ENCODE measurements at places on chromosomes 16 and 17.

DNA sequence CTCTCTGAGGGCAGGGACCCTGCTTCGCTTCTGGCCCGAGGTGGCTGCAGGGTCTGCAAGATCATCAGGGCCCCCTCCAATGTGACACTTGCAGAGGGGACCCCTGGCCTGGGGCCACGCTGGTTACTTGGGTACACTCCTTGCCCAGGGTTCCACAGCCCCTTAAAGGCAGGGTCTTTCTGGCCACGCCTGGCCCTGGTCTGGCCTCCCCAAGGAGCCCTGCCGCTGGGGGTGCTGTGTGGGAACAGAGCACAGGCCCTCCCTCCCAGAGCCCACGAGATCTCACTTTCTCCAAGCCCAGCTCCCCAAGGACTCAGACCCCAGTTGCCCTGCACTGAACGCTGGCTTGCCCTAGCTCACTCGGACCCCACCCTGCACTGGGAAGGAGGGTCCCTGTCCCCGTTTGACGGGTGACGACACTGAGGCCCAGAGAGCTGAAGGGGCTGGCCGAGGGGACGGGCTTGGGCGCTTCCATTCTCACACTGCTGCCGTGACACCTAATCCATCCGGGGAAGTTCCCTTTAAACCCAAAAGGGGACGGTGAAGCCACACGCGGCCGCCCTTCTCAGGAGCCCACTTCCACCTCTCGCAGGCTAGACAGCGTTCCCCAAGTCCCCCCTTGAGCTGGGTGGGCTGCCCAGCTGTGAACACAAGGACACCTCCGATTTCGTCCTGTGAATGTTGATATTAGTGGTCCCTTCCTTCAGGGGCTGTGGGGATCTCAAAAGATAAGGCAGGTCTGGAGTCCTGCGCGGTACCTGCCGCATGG lies 26.9 kb upstream of the OSGIN1 start:
- DNase-seq, result no peak

DNA sequence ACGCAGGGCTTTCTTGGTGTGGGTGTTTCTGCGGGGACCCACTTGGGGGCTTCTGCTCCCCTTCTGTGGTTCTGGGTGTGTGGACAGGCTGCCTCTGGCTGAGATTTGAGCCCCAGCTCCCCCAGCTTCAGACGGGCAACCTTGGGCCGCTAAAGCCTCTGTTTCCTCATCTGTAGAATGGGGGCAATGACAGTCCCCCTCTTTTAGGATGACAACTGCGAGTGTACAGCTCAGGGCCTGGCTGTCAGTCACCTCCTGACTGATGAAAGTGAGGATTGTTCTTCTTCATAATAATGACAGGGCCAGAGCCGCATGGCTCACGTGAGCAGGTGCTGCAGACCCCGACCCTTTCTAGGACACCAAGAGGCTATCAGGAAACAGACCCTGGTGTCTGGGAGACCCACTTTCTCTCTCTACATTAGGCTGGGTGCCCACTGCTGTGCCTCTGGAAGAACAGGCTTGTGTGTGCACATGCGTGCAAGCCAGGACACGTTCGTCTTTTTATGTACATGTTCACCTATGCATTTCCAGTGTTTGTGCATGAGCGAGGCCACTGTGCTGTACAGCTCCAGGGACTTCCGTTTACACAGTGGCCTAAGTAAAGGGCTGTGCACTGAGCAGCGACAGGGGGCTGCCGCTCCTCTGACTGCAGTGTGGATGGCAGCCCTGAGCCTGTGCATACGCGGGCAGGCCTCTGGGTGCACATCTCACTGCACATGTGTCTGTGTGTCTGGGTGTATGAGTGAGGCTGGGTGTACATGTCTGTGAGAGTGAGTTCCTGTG lies 4.6 kb downstream of the SPNS3 start:
- no peak for DNase-seq

GRCh38 chr16:27500801-27501200 lies 48.9 kb downstream of the GTF3C1 start:
- no peak for DNase-seq

DNA sequence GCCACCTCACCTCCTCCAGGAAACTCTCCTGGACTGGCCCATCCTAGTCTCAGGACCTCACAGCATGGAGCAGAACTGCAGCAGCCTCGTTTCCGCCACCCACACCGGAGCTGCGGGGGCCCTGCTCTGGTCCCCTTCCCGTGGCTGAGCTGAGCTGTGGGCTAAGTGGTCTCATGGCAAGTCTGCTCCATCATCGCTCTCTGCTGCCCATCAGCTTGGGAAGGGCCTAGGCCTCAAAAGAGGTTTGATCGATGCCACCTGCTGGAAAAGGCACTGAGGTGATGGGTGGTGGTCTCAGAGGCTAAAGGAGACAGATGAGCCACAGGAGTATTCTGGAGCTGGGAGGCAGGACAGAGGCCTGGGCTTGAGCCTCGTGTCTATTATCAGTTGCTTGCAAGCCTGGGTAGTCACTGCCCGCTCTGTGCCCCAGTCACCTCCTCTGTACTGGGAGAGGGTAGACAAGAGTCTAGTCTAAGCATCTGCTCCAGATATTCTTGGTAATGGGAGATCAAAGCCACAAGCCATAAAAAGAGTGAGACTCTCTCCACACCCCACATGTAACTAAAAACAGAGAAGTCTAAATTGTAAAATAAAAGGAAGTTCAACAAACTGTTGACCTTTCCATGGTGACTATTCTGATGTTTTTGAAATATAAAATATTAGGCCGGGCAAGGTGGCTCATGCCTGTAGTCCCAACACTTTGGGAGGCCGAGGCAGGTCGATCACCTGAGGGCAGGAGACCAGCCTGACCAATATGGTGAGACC lies 1.6 kb downstream of the ITGAE start:
- no peak for DNase-seq

GRCh38 chr16:80417706-80418271 lies 123.0 kb upstream of the DYNLRB2 start:
- no peak for DNase-seq

DNA sequence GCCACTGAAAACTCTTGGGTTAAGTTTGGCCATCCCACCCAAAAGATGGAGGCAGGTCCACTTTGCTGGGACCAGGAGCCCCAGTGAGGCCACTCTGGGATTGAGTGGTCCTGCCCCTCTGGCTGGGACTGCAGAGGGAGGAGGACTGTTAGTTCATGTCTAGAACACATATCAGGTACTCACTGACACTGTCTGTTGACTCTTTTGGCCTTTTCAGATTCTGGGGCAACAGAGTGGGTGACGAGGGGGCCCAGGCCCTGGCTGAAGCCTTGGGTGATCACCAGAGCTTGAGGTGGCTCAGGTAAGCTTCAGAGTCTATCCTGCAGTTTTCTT lies 19.5 kb upstream of the CYLD start:
- no peak for DNase-seq

DNA sequence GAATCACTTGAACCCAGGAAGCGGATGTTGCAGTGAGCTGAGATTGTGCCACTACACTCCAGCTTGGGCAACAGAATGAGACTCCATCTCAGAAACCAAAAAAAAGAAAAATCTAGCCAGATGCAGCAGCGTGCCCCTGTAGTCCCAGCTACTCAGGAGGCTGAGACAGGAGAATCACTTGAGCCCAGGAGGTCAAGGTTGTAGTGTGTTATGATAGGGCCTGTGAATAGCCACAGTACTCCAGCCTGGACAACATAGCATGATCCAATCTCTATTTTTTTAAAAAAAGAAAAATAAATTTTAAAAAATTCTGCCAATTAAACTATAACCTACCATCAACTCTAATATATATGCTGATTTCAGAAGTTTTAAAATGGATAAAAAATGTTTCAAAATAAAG lies 15.8 kb downstream of the PHLPP2 start:
- no peak for DNase-seq
